Hematopoietic multipotent progenitor cell treated with erythropoietin and hydrocortisone succinate and interleukin-3 and kit ligand, for 4 days (in vitro differentiated cells): ENCODE measurements at places on chromosomes 13 and 19.

DNA sequence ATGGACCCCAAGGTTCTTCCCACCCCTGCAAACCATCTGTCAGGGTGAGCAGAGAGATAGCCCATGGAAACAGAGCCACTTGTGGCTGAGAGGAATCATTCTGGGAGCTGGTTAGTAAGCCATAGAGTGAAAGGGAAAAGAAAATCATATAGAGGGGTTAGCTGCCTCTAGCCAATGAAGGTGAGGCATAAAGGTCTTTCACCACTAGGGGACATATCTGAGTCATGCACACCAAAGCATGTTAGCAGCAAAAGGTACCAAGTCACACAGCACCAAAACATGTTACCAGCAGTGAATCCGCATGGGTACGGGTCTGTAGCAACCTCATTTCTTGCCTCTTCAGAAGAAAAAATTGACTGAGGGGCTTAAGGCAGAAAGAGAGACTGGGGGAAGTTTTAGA is 76.7 kb upstream of the ZNF43 start:
- DNase-seq = peak; percentile 4

DNA sequence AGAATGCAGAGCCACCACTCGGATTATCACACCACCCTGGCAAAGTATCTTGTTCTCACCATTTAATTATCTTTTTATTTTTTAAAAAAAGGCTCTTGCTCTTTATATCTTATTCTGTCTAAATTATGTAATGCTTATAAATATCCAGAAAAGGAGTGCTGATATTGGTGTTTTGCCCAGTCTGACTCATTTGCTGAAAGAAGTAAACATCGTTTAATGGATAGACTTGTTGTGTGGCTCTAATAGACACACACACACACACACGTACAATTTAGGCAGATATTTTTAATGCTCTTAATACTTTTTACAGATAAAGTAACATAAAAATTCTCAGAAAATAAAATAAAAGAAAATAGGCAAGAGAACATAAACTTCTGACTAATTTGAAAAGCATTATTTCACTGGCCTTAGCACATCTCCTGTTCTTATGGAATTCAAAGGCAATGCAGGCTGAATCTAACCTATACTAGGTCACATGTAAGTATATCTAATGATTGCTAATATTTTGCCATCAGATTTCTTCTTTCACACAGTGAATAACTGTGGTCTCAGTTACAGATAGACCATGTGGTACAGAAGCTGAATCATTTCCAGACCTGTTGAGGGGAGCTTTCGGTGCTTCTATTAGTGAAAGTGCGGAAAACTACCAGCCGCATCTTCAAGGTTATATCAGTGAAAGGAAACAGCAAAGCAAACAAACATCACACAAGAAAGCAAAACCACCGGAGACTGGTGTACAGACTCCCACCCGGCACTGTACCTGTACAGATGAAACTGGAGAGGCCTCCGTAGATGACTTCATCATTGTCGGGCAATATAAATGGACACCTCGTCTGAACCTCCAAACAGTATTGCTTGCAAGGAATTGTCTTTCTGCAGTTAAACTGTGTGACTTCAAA is 642.1 kb upstream of the ARGLU1 start:
- no peak for DNase-seq

GRCh38 chr19:53091413-53092254 is 11.6 kb downstream of the ZNF160 start:
- no peak for DNase-seq

DNA sequence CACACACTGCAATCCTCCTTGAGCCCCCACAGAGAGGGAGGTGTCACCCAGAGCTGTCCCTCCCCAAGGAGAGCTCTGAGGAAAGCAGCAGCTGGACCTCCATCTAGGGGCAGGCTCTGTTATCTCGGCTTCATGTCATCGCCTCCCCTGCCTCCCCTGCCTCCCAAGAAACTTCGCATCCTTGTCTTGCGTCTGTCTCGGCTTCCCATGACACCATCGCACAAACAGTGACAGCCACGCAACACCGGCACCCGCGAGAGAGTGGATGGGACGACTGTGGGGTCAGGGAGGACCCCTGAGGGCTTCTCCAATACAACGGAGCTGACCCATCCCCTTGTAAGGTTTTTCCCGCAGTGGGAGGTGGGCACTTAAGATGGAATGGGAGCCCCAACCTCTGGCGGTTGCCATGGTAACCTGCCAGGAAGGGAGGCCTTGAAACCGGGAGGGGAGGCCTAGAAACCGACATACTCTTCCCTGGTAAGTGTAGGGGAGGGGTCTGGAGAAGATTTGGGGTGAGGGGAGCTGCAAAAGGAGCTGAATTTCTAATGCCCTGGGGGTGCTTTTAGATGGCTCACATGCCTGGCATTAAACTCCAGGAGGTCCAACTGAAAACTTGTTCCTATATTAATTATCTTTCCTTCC is 16.3 kb downstream of the TLE2 start:
- DNase-seq = no peak

DNA sequence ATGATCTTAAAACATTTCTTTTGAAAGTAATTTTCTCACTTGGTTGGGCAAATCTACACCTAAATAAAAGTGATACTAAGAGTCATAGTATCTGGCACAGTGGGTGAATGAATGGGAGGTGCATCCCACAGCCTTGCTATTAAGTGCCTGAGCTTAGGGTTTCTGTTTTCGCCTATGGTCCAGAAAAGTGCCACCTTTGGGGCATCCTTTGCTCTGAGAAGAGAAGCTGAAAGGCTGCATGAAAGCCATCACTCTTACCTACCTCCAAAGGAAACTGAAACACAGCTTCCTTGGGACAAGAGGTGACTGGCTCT is 55.6 kb upstream of the AKAP11 start:
- no peak for DNase-seq

- no peak for DNase-seq
Observed at GRCh38 chr19:40466219-40466984, 399 bp upstream of the SPTBN4 start.

- DNase-seq = peak; percentile 92
Observed at GRCh38 chr13:48595431-48596429, 58.0 kb upstream of the CYSLTR2 start.

GRCh38 chr19:5893907-5894703 is 9.5 kb downstream of the NDUFA11 start:
- DNase-seq = peak; percentile 95

GRCh38 chr13:107900775-107901174 is 314.6 kb downstream of the LIG4 start:
- no peak for DNase-seq

DNA sequence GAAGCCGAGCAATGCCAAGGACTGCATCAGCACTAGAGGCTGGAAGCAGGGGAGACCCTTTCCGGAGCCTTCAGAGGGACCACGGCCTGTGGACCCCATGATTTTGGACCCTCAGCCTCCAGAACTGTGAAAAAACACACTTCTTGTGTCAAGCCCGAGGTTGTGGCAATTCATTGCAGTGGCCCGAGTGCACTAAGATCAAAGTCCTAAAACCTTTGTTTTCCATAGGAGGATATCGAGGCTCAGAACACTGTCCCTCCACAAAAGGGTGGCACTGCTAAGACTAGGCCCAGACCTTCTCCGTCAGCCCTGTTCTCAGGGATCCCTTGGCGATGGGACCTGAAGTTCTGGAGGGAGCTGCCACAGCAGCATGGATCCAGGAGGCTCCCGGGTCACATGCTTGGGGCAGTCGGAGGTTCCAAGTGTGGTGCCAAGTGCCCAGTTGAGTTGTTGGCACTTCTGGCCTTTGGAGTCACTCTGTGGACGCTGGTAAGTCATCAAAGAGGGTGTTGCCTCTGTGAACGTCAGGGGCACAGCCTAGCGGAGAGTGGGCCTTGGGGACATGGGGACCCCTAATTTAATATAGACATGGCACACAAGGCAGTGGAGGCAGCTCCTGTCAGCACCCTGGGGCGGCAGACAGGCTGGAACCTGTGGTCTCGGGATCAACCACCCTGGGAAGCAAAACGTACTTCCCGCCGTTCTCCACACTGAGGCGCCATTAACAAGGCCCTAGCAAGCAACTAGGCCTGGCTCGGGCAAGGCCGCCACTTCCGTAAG is 199.2 kb downstream of the COL4A1 start:
- peak; percentile 24 for DNase-seq

GRCh38 chr19:35973487-35973886 is 21.5 kb upstream of the SDHAF1 start:
- DNase-seq = peak; percentile 18

DNA sequence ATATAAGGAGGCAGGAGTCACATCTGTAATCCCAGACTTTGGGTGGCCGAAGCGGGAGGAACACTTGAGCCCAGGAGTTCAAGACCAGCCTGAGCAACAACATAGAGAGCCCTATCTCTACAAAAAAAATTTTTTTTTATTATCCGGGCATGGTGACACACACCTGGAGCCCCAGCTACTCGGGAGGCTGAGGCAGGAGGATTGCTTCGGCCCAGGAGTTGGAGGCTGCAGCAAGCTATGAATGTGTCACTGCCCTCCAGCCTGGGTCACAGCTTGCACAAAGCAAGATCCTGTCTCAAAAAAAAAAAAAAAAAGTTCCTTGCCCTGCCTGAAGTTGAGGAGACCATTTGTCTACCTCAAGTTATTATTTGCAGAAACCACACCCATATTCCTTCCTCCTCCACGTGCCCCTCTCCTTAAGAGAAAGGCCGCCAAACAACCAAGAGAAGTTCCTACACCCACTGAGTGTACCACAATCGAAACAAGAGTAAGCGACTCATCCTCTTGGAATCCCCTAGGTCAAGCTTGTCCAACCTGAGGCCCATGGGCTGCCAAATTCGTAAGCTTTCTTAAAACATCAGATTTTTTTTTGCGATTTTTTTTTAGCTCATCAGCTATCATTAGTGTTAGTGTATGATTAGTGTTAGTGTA is 2.2 kb downstream of the ABCC4 start:
- DNase-seq = peak; percentile 53

- no peak for DNase-seq
Observed at GRCh38 chr19:45568732-45569131, 15.9 kb downstream of the OPA3 start.

DNA sequence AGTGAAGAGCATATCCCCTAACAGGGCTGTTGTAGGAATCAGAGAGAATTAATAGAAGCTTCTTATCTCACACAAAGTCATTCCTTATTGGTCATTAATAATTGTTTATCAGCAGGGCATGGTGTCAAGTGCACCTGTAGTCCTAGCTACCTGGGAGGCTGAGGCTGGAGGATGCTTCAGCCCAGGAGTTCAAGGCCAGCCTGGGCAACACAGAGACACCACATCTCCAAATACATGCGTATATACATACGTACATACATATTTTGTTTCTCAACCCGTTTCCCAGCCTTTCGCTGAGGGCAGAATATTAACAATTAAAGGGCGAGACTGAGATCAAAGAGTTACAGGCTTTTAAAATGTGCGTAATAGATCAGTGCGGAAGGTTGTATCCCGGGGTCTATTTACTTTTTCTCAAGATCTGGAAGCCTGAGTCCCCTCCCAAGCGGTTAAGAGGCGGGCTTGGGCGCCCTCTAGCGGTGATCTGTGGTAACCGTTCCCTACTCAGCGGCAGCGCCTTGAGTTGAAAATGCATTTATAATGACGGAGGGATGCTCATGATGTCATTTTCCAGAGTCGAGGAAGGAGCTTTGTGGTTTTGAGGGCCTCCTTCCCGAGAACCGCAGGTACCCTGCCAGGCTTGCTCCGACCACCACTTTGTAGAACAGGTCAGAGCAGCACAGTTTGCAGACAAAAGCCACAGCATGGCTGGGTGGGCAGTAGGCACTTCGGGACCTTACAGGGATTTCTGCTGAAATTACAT is 169.6 kb upstream of the GPR12 start:
- DNase-seq = peak; percentile 83

DNA sequence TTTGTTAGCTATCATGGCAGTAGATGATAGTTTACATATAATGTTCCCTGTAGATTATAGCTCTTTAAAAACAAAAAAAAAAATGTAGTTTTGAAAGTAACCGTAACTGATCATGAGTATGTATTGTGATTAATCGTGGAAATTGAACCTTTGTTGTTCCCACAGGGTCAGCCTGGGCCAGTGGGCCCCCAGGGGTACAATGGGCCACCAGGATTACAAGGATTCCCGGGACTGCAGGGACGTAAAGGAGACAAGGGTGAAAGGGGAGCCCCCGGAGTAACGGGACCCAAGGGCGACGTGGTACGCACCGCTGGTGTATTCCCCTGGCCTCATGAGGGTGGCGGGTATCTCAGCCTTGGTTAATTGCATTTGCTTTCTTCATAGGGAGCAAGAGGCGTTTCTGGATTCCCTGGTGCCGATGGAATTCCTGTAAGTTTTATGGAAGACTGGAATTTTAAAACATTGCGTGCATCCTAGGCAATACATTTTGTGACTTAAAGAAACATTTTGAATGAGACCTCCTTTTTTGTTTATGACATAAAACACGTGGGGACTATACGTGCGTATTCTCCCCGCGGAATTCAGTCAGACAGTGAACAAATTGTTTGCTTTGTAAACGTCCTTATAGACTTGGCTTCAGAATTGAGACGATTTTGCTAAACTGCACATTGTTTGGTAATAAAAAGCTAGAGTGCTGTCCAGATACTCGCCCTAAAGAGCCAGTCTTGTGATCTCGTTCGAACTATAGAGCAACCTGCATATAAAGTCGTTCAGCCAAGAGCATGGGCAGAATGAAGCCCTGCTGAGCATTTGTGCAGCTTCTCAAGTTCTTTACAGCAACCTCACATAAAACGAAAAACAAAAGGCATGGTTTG is 117.7 kb downstream of the COL4A2 start:
- no peak for DNase-seq

DNA sequence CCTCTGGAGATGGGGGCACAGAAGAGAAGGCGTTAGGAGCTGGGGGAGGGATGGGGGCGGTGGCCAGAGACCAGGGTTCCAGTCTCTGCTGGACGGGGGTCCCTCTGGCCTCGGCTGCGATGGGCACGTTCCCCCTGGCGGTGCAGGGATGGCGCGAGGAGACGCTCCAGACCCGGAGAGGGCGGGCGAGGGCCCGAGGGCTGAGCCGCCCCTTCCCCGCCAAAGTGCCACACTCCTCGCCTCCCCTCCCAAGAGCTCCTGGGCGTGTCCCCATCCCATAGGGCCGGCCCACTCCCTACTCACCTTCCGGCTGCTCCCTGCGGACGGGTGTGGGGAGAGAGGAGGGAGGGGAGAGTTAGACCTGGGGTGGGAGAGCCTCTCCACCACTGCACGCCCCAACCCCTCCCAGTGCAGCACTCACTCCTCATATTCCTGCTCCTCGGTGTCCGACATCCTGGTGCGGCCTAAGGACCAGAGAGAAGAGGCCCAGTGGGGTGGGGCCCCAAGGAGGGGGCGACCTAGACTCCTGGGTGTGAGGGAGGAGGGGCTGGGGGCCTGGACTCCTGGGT is 2.2 kb downstream of the TNNT1 start:
- no peak for DNase-seq

DNA sequence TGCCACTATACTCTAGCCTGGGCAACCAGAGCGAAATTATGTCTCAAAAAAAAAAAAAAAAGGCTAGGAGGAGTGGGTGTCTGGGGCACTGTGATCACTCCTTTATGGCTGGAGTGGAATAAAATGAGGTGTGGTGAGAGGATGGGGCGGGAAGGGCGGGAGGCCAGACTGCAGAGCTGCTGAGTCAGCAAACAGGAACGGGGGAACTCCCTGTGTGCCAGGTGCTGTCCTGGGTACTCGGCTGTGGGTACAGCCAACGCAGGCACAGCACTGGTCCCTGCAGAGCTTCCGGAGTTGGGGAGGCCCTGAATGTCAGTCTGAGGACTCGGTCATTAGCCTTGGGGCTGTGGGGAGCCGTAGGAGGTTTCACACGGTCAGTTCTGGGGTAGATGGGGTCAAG is 5.7 kb downstream of the PRPF31 start:
- DNase-seq = no peak

- DNase-seq = peak; percentile 86
Observed at GRCh38 chr13:30355384-30355699, 48.0 kb upstream of the KATNAL1 start.
